Endodermal cell (in vitro differentiated cells): ENCODE measurements at places on chromosomes 7 and 10. TPM values are rescaled to one million over a fixed set of nuclear protein-coding genes. Genes with fewer than 3 reads are reported as not detected.

Gene ADAP1
- total RNA-seq: 3.8 to 8.0 TPM (median 4.3 TPM) in 3 replicates

DNA sequence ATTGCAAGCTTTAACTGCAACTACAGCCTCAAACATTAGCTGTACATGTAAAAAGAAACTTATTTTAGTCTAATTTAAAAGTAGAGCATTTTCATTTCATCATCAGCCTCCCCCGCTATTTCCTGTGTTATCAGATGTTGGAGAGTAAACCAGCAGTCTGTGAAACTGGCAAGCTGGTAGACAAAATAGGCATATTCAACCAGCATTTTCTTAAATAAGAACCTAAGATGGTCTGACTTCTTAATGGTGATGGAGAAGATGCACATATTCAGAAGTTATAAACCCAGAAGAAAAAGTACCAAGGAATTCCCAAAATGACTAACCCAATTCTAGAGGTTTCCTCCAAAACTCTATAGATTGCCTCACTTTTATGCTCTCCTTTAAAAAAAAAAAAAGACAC is 24.9 kb downstream of the PIK3AP1 start:
- no peaks in the 10 kb centered on the region for H3K36me3 ChIP-seq
- no peaks in the 10 kb centered on the region for H3K27me3 ChIP-seq
- H3K27ac ChIP-seq: no peak overlapping the region
- no peak overlapping the region for H3K4me3 ChIP-seq
- DNase-seq: no peak
- H3K4me1 ChIP-seq: no peaks in the 10 kb centered on the region

Gene CYP3A5
- 0.38 TPM in 1 of 3 replicates, not detected in the others for total RNA-seq

Gene SFMBT2
- 3.3 and 5.3 TPM in 2 replicates for total RNA-seq

DNA sequence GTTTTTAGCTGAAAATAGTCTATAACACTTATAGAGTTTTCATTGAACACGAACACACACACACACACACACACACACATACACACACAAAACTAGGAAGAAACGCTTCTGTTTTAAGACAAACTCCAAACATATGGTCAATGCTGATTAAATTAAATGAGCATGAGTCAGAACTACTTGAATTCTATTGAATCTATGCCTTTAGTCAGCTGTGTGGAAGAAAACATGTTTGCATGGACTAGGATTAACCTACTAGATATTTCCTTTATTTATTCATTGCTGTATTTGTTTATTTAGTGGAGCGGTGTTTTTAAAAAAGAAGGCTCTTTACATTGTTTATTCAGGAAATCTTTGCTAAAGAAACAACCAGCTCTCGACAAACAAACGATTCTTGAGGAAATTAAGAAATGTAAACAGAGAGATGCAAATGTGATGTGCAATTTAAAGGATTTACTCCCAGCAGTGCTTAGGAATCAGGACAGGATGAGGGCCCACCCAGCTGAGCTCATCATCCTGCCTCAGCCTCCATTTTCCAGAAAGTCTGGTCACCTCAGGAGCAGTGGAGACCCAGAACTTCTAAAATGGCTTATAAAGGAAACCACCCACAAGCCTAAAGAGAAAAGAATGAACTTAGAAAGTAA is 83.2 kb downstream of the PDE1C start:
- H3K36me3 ChIP-seq: no peaks in the 10 kb centered on the region
- no peaks in the 10 kb centered on the region for H3K4me1 ChIP-seq
- no peak for DNase-seq
- no peaks in the 10 kb centered on the region for H3K27me3 ChIP-seq
- H3K4me3 ChIP-seq: no peak overlapping the region

Gene FAM24B
- 0.89 TPM in 1 of 3 replicates, not detected in the others for total RNA-seq

DNA sequence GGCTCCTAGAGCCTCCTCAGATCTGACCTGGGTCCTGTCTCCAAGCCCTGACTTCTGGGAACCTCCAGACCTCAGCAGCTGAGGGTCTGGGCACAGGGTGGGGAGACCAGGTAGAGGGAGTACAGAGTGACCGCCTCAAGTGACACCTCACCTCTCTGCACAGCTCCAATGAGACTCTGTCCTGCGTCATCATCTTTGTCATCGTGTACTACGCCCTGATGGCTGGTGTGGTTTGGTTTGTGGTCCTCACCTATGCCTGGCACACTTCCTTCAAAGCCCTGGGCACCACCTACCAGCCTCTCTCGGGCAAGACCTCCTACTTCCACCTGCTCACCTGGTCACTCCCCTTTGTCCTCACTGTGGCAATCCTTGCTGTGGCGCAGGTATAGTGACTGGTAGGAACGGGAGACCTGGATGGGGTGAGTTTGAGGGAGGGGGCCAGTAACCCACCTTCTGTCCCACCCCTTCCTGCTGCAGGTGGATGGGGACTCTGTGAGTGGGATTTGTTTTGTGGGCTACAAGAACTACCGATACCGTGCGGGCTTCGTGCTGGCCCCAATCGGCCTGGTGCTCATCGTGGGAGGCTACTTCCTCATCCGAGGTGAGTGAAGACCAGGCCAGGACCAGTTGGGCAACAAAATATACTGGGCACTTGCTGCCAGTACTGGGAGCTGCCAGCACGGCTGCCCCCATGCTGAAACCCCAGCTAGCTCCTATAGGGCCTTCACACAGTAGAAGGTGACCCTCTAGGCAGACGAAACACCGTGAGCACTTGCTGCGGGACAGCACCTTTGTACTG is 17.8 kb downstream of the SMO start:
- no peak overlapping the region for H3K4me3 ChIP-seq
- DNase-seq: no peak
- no peaks in the 10 kb centered on the region for H3K4me1 ChIP-seq
- peaks cover 36% of the 10 kb centered on the region for H3K36me3 ChIP-seq
- no peaks in the 10 kb centered on the region for H3K27me3 ChIP-seq
- no peak overlapping the region for H3K27ac ChIP-seq

GRCh38 chr10:131274883-131275282 is 36.6 kb downstream of the TCERG1L start:
- no peak for DNase-seq
- H3K36me3 ChIP-seq: no peaks in the 10 kb centered on the region
- no peak overlapping the region for H3K4me3 ChIP-seq
- H3K27me3 ChIP-seq: no peaks in the 10 kb centered on the region
- H3K27ac ChIP-seq: no peak overlapping the region
- peaks cover 13% of the 10 kb centered on the region for H3K4me1 ChIP-seq

DNA sequence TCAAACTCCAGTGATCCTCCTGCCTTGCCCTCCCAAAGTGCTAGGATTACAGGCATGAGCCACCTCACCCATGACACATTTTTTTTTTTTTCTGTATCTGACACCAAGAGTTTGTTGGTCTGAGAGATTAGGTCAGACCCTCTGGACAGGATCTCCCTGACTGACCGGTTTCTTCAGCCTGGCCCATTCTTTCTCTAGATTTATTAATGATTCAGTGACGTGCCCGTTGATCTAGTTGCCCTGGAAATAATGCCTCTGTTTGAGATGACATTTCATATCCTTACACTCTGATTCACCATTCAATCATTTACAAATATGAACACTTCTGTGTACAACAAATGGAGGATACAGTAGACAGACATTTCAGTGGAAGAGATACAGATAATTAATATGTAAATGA is 1.4 kb upstream of the ZNF212 start:
- H3K27me3 ChIP-seq: peaks cover 9% of the 10 kb centered on the region
- no peak overlapping the region for H3K27ac ChIP-seq
- no peaks in the 10 kb centered on the region for H3K4me1 ChIP-seq
- no peak overlapping the region for H3K4me3 ChIP-seq
- H3K36me3 ChIP-seq: peaks cover 4% of the 10 kb centered on the region

- no peaks in the 10 kb centered on the region for H3K36me3 ChIP-seq
- no peak overlapping the region for H3K4me3 ChIP-seq
- no peaks in the 10 kb centered on the region for H3K27me3 ChIP-seq
- no peak overlapping the region for H3K27ac ChIP-seq
- H3K4me1 ChIP-seq: no peaks in the 10 kb centered on the region
- no peak for DNase-seq
Observed at GRCh38 chr10:4013651-4014121, 228.7 kb upstream of the KLF6 start.

DNA sequence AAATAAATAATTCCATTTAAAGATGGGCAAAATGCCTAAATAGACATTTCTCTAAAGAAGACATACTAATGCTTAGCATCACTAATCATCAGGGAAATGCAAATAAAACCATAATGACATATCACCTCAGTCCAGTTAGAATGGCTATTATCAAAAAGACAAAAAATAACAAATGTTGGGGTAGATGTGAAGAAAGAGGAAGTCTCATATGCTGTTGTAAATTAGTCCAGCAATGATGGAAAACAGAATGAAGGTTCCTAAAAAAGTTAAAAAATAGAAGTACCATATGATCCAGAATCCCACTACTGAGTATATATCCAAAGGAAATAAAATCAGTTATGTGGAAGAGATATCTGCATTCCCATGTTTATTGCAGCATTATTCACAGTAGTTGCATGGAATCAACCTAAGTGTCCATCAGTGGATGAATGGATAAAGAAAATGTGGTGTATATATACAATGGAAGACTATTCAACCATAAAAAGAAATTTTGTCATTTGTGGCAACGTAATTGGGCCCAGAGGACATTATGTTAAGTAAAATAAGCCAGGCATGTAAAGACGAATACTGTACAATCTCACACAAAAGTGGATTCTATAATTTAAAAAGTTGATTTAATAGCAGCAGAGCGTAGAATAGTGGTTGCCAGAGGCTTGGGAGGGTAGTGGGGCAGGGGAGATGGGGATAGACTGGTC is 52.0 kb downstream of the TCAF1 start:
- no peaks in the 10 kb centered on the region for H3K36me3 ChIP-seq
- H3K27ac ChIP-seq: no peak overlapping the region
- H3K4me1 ChIP-seq: no peaks in the 10 kb centered on the region
- H3K27me3 ChIP-seq: no peaks in the 10 kb centered on the region

Gene BHLHA15
- total RNA-seq: 0.93 and 0.95 TPM in 2 replicates

Gene PNLIP
- not detected in 2 replicates for total RNA-seq

Gene HSPA12A
- 9.7 to 16.9 TPM (median 15.4 TPM) in 3 replicates for total RNA-seq
